ENCODE measurements at places on chromosomes 1 and 21. TPM values are rescaled to one million over a fixed set of nuclear protein-coding genes. Genes with fewer than 3 reads are reported as not detected.
A peak's percentile ranks its signal among the peaks of the same experiment; 100 is the strongest.

ITLN2 gene
- polyA plus RNA-seq: not detected

PRAMEF12 gene
- not detected for polyA plus RNA-seq

GFI1 gene
- polyA plus RNA-seq: 0.13 TPM

RHD gene
- 0.39 TPM for polyA plus RNA-seq

KCNT2 gene
- 8.8 TPM for polyA plus RNA-seq

MYBPH gene
- polyA plus RNA-seq: 319 TPM

UTS2 gene
- not detected for polyA plus RNA-seq

PSMD4 gene
- 117 TPM for polyA plus RNA-seq

PPIAL4G gene
- polyA plus RNA-seq: not detected

NEGR1 gene
- 13.9 TPM for polyA plus RNA-seq

OLIG2 gene
- polyA plus RNA-seq: not detected

FMOD gene
- 198 TPM for polyA plus RNA-seq

DNA sequence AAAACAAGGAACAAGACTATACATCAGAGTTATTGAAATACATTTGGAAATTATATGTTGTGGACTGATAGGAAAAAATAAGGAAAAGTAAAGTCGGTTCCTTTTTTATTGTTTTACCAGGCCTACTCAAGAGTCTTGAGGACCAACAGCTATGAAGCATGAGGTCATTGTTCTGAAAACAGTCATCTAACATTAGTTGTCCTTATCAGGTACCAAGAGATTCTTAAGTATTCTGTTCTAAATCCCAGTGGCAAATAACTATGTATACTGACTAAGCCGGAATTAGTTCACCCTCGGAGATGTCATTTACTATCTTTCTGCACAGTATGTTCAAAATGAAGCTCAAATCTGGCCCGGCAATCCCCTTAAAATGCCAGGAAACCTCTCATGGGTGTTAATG is 585 bp downstream of the ADGRL4 start:
- DNase-seq: peak; percentile 2

GRCh38 chr1:84996846-84997666 is at the start of gene MCOLN2:
MCOLN2 (minus strand) TSS chr1:84997113; CDS start chr1:84996872, 241 bp downstream.
- peak; percentile 55 for DNase-seq

DNA sequence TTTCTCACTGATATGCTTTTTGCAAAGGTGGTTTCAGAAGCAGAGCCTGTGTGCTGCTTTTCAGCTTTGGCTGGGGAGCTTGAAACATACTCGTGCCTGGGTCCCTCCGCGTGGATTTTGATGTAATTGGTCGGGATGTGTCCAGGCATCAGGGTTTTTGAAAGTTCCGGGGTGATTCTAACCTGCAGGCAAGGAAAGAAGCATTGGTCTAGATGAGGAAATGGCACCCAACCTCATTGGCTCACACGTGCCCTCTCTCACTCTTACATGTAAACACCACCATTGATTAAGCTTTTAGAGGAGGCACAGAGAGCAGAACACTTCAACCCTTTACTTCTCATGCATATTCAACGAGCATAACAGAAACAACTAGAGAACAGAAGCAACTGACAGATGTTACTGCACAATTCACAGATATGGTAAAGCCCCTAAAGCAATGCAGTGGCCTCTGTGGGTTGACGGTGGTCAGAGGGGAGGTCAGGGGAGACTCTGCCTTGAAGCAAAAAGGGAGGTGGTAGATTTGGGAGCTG is 112.1 kb downstream of the TLR5 start:
- no peak for DNase-seq

GRCh38 chr1:161309868-161310267 is at the start of gene MPZ:
MPZ (minus strand) TSS chr1:161309968; CDS start chr1:161309905, 63 bp downstream.
- no peak for DNase-seq

DNA sequence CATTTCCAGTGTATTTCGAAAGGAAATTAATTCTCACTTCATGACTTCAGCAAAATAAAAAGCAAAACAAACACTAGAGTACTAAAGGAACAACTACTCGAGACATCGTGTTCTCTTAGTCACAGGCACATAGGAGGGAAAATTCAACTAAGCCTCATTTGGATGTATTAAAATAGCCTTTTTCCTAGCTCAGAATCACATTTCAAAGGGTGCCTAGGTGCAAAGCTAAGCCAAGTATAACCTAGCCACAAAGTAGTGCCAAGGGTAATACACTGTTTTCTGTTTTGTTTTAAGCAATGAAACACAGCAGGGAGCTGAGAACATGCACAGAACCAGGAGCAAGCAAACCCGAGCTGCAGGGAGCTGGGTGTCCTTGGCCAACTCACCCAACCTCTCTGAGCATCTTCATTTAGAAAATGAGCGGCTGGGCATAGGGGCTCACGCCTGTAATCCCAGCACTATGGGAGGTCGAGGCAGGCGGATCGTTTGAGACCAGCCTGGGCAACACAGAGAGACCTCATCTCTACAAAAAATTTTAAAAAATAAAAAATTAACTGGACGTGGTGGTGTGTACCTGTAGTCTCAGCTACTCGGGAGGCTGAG is 26.6 kb upstream of the ACBD6 start:
- no peak for DNase-seq

DNA sequence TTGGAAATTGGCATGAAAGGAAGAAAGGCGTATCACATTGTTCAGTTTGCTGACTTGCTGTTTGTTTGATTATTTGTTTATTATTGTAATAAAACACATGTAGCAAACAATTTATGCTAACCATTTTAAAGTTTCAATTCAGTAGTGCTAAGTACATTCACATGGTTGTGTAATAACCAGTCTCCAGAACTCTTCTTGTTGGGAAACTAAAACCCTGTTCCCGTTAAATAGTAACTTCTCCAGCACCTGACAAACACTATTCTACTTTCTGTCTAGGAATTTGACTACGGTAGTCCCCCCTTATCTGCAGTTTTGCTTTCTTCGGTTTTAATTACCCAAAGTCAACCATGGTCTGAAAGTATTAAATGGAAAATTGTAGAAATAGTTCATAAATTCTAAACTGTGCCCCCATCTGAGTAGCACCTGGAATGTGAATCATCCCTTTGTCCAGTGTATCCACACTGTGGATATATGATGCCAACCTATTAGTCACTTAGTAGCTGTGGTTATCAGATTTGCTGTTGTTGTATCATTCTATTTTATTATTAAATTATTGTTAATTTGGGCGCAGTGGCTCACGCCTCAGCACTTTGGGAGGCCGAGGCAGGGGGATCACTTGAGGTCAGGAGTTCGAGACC is 5.5 kb downstream of the MORC3 start:
- DNase-seq: no peak

DNA sequence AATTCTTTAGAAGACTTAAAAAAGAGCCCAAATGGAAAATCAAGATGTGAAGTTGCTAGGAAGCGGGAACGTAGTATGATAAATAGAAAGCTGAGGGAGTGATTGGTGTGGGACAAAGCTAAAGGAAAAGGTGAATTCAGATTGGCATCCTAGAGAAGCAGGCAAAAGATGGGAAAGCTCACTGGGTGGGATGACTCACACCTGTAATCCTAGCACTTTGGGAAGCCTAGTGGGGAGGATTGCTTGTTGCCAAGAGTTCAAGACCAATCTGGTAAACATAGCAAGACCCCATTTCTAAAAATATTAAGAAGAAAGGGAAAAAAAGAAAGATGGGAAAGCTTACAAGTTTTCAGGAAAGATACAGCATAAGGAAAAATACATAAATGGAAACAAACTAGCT is 1.8 kb downstream of the MRPS21 start:
- DNase-seq: no peak

DNA sequence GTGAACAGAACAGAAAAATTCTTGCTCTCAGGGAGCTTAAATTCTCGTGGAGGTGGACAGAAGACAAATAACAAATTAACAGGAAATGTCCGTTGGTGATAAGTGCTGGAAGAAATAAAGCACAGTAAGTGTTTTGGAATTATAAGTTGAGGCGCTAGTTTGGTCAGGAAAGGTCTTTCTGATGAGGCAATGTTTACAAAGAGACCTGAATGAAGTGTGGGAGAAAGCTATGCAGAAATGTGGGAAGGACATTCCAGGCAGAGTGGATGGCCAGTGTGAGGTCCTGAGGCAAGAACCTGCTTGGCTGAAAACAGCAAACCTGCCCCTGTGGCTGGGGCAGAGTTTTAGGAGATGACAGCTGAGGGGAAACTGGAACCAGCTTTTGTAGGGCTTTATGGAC is 23.3 kb downstream of the NGF start:
- no peak for DNase-seq

- no peak for DNase-seq
Measured at GRCh38 chr1:199170711-199171110, 531.9 kb downstream of the PTPRC start.

- DNase-seq: peak; percentile 39
Measured at GRCh38 chr1:223831755-223832636, 13.8 kb downstream of the TP53BP2 start.

GRCh38 chr1:3767328-3767925 is 5.1 kb upstream of the SMIM1 start:
- no peak for DNase-seq

- no peak for DNase-seq
Measured at GRCh38 chr1:99676876-99677275, 31.0 kb downstream of the PALMD start.

GRCh38 chr1:114725230-114725629 is 8.7 kb upstream of the NRAS start:
- DNase-seq: no peak

- DNase-seq: no peak
Measured at GRCh38 chr1:206907304-206907991, 10.2 kb downstream of the IL24 start.

GRCh38 chr1:41660570-41661427 is 176.3 kb upstream of the EDN2 start:
- no peak for DNase-seq

DNA sequence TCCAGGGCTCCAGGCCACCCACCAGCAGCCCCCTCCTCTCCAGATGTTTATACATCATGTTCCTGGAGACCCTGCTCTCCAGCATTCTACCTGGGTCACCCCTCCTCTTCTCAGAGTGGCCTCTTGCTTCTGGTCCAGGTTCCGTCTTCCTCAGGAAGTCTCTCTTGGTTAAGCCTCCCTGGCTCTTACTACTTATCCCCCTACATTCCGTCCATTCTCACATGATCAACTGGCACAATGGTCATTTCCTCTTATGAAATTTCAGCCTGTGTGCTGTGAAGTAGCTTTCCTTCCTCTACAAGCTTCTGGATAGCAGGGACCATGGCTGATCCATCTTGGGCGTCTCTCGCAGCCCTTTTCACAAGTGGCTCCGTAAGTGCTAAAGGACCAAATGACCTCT is 33.9 kb upstream of the ATP2B4 start:
- DNase-seq: no peak

- DNase-seq: no peak
Measured at GRCh38 chr1:164051782-164052181, 507.2 kb upstream of the PBX1 start.

DNA sequence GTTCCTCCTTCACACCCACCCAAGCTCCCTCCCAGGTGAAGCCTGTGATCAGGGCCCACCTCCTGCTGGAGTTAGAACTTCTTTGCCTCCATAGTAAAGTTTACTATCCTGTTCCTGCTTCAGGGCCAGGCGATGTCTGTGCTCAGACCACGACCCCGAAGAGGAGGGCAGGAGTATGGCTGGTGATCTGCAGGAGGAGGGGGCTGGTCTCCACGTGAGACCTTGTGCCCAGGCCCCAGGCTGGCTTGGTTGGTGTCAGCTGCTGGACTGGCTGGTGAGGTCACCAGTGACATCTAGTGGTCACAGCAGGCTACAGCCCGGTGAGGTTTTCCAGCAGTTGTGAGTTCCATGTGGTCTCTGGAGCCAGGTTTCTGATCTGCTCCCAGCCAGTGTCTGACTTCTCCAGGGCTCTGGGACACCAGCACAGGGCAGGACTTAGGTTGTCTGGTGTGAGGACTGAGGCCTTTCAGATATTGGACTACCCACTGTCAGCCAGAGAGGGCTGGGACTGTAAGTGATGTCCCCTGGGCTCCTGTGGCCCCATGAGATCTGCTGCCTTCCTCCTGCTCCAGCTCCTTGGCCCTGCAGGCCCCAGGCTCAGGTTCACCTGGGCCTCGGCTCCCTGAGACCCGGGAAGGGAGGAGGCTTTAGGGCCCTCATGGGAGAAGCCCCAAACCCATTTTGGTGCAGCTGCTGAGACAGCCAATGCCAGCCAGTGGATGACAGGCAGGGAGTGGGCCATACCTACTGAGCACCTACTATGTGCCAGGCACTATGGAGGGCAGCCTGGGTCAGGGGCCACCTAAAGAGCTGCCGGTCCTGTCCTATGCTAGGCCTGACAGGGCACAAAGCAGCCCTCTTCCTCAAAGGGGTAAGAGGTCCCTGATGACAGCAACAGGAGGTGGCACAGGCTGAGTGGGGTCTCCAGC is 6.0 kb upstream of the UBL4B start:
- DNase-seq: peak; percentile 80

DNA sequence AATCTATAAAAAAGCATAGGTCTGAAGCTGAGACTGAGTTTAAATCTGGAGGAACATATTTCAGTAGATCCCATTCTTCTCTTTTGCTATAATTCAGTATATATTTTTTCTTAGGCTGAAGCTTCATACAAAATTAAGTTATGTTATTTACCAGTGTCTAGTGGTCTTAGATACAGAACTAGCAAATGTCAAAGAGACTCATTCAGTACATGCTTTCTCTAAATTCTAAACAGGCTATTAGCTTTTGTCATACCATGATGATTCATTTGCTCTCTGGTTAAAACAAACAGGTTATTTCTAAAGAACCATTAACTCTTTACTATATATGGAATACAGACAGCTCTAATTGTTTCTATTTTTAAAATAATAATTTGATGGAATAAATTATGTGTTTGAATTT is 1170.2 kb upstream of the PRMT6 start:
- DNase-seq: no peak

DNA sequence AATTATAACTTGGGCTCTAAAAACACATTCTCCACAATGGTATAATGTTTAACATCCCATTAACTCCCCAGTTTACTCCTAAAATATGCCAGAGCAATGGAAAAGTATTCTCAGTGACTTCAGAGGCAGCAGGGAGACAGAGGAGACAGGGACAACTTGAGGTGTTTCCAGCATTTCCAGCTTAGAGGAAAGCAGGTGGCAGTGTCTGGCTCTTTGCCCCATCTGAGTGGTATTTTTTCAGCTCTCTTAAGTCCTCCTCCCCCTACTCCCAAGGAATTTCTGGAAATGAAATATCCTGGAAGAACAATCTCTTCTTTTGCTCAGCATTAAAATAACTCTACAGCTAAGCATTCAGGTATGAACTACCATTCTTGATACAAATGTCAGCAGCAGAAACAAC is 10.8 kb upstream of the ERMAP start:
- no peak for DNase-seq
